Glutamatergic neuron (in vitro differentiated cells): ENCODE measurements at places on chromosomes 11 and 22.

DNA sequence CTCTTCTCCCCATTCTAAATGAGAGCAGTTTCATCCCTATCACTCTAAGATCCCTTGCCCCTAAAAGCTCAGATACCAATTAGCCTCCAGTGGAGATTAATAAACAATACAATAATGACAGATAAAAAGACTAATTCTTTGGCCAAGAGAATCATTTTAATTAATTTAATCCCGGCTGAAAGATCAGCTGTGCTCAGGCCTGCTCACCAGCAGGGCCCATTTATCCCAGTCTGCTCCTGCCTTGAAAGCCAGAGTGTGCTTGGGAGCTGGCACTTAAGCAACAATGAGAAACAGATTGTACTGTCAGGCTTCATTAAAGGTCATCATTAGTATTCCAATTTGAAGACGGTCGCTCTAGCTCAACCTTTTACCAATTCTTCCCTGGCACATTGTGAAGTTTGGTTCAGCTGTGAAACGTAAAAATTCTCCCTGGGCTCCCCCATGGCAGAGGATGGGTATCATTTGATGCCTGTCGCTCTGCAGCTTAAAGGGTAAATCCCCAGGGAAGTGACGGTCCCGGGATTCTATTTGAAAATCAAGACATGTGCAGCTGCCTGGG lies 36.1 kb upstream of the HTATIP2 start:
- DNase-seq, result peak; percentile 21

- no peak for DNase-seq
Measured at GRCh38 chr22:19223617-19224016, 45.1 kb upstream of the SLC25A1 start.

- no peak for DNase-seq
Measured at GRCh38 chr11:17922416-17922788, 90.4 kb downstream of the SERGEF start.

DNA sequence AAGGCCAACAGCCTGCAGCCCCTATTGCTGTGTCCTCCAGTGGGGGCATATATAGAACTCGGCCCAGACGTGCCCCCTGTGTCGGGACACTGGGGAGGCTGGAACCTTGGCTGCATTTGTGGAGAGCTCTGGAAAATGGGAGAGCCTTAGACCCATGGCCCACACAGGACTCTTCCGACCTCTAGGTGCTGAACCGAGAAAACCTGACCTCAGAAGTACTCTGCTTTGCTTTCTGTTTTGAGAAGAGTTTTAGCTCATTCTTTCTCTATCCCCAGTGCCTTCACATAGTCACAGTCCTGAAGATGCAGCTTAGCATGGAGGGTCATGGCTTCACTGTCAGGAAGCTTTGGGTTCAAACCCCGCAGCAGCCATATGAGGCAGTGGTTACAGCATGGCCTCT lies 271.8 kb upstream of the B3GAT1 start:
- DNase-seq, result no peak

DNA sequence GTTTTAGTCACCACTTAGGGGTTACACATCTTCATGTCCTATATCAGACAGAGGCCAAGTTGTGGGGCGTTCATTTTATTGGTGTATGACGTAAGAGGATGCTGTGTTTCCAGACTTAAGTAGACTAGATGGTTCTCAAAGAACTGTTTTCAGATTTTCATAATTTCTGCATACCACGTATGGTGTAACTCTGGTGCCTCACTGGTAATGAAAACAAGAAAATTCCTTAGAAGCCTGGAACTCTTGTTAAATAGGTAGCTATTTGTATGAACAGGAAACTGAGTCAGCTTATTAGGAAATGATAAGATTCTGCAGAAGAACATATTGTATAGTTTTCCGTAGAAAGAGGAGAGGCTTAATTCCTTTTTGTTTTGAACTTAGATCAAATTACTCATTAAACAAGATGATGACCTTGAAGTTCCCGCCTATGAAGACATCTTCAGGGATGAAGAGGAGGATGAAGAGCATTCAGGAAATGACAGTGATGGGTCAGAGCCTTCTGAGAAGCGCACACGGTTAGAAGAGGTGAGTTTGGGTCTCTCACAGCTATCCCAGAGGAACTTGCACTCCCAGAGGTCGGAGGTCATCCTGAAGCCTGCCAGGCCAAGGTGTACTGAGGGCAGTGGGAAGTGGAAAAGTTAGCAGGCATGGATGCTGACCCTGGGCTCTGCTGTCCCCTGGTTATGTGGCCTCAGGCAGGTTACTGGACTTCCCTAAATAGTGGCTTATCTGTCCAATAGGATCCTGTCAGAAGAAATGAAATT lies 3.9 kb downstream of the CDC45 start:
- DNase-seq, result no peak

DNA sequence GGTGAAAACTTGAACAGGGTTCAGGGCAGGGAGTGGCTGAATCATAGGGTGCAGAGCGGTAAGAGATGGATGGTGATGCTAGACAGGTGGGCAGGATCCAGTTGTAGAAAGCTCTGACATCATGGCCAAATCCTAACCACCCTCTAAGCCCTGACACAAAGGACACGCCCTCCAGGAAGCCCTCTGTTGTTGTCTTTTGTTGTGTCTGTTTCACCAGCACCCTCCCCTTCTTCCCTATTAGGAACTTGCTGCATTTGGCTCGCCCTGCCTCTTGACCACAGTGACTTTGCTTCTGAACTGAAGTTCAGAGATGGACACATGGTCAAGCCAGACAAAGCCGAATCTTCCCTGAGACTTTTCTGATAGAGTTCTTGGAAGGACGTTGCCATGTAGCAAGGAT lies 14.2 kb upstream of the APOL6 start:
- no peak for DNase-seq

GRCh38 chr22:28239941-28240340 lies 320.9 kb upstream of the PITPNB start:
- no peak for DNase-seq

- peak; percentile 11 for DNase-seq
Measured at GRCh38 chr22:37167176-37167980, 17.7 kb upstream of the IL2RB start.

DNA sequence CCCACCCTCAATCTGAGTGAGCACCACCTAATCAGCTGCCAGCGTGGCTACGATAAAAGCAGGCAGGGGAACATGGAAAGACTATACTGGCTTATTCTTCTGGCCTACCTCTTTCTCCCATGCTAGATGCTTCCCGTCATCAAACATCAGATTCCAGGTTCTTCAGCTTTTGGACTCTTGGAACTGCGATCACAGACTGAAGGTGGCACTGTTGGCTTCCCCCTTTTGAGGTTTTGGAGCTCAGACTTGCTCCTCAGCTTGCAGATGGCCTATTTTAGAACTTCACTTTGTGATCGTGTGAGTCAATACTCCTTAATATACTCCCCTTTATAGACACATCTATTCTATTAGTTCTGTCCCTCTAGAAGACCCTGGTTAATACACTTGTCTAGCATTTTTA lies 543.7 kb upstream of the RAG2 start:
- no peak for DNase-seq

DNA sequence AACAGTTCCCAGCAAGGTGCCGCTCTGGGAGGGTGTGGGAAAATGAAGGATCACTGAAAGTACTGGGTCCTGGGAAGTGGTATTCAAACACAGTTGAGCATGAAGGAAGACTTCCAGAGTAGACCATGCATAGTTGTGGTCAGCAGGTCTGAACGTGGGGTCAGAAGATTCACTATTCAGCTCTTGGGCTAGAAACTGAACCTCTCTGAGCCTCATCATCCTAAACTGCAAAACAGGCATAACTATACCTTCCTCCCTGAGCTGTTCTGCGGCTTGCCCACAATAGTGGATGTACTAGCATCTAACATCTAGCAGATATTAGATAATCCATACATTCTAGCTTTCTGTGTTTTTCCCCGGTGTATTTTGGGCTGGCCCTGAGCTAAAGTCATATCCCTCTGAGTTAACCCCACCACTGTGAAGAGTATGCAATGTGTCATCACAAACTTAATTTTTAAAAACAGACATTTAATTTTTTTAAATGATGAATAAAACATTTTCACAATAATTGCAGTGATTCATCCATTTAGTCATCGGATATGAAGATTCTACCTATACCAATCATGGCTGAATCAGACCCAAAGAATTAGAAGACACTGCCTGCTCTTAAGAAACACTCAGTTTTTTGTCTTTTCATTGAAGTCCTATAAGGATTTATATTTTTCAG lies 179.1 kb downstream of the BLID start:
- DNase-seq, result no peak

DNA sequence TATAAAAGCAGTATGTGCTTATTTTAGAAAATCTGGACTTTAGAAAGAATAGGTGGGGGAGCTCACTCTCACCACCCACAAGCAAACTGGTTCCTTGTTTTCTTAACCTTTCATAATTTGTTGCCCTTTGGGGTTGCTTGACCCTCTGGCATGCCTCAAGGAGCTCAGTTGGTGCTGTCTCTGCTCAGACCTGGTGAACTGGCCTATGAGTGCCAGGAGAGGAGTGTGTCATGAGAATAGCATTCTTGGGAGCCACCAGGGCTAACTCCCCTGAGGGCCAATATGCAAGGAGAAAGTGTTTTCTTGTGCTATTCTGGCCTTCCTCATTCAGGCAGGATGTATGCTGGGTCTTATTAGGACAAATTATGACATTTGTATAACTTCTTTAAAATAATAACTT lies 21.0 kb upstream of the AMOTL1 start:
- no peak for DNase-seq

GRCh38 chr11:126246636-126247035 lies 22.1 kb downstream of the SRPRA start:
- DNase-seq, result no peak

DNA sequence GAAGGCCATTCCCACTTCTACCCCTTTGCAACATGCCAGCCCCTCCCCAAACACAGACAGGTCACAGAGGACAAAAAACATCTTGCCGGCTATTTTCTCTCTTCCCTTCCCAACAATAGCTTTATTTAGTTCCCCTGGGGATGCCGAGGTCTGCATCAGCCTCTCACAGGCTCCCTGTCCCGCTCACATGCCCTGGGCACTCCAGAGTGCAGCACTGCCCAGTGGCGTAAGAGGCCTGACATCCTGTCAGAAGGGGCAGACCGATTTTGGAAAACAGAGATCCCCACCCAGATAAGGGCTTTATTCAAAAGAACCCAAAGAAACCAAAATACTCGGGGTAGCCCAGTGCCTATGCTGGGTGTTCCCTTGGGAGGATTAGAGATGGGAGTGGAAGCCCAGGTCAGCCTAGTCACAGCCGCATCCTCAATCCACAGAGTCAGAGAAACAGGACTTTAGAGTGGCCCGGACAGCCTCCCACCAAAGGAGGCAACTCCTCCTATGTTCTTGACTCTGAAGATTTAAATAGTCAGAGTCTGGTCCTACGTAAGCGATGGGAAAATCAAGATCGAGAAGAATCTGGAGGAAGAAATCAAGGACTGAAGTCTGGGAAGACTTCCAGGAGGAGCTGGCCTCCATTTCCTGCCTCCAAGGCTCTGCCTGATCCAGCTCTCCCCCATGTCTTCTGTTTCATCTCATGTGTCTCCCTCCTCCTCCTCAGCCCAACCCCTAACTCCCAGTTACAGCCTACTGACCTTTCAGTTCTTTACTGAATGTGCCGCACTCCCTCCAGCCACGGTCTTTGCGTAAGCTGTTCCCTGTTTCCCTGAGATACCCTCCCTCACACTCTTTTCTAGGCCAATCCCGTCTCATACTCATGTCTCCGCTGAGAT lies 129.3 kb downstream of the FBXO7 start:
- no peak for DNase-seq

DNA sequence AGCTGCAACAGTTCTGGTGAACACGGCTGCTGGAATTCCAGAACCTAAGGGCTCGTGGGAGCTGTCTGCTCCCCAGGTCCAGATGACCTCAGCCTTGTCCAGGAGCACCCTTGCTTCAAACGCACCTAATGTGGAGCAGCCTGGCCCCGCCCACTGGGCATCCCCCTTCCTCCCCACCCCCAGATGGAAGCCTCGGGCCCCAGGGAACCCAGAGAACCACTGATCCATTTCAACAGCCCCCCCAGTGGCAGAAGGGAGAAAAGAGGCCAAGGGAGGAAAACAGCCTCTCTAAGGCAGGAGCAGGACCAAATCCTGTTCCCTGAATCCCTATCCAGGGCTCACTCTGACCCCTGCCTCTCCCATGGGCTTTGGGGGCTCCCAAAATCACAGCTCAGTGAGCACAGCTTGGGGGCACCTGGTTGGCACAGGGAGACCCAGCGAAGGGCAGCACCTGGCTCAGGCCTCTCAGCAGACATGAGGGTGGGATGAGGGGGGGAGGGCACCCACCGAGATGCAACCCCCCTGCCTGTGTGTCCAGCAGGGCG lies 1.2 kb downstream of the CYTH4 start:
- peak; percentile 44 for DNase-seq

DNA sequence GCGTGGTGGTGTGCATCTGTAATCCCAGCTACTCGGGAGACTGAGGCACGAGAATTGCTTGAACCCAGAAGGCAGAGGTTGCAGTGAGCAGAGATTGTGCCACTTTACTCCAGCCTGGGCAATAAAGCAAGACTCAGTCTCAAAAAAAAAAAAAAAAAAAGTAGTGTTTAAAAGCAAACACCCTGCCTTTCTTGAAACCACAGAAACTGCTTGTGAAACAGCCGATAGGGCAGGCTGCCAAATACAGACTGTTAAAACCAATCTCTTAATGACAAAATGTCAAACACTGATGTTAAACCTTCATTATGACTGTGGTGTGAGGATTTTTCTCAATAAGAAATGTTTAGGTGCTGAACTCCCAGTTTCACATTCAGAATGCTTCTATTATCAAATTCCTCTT lies 27.3 kb downstream of the MARK2 start:
- DNase-seq, result no peak

DNA sequence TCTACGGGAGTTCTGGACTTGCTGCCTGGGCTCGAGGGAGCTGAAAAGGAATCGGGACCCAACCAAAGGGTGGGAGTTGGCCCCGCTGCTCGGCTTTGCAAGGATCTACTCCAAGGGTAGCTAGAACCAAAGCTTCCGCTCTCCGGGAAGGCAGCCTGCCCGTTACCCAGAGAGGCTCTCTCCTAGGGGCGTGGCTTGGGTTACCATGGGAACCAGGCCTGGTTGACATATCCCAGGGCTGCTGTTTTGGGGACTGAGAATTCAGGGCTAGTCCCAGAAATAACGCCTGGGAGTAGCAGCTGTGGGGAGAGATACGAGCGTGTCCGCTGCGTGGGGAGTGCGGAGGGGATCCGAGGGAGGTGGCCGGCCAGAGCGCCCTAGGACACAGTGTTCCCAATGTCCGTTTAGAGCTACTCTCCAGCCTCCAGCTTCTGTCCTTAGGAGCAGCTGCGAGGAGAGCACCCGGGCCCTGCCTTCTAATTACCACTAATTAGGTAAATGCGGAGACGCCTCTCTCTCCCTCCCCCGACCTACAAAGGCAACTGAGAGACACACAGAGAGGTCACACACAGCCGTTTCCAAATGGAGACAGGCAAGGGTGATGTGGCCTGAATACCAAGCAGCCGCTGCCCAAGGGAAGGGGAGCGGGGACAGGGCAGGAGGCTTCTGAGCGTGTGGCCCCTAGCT lies 141.6 kb upstream of the CADM1 start:
- peak; percentile 89 for DNase-seq

GRCh38 chr22:22712092-22712658 lies 67.8 kb downstream of the GGTLC2 start:
- no peak for DNase-seq

- peak; percentile 5 for DNase-seq
Measured at GRCh38 chr11:73200256-73200655, 17.8 kb upstream of the P2RY2 start.
